Smooth muscle cell of trachea (primary cell): ENCODE measurements at places on chromosomes 7 and 10. TPM values are rescaled to one million over a fixed set of nuclear protein-coding genes. Genes with fewer than 3 reads are reported as not detected.

Gene SPDYE8
- total RNA-seq: 0.17 TPM in 1 of 2 replicates, not detected in the other

Gene CTTNBP2
- total RNA-seq: 16.4 and 22.3 TPM in 2 replicates

Gene ITGB8
- total RNA-seq: 25.0 and 56.9 TPM in 2 replicates

Gene NCAPG2
- 7.3 and 39.7 TPM in 2 replicates for total RNA-seq

Gene HOXA9
- total RNA-seq: 0.15 TPM in 1 of 2 replicates, not detected in the other

Gene PRSS37
- total RNA-seq: not detected in 2 replicates

Gene SDK1
- total RNA-seq: 1.5 and 22.8 TPM in 2 replicates

Gene EVX1
- total RNA-seq: not detected in 2 replicates

Gene PDE6C
- not detected in 2 replicates for total RNA-seq

Gene RPEL1
- total RNA-seq: under 0.01 and 0.15 TPM in 2 replicates

Gene HOXA6
- total RNA-seq: not detected in 2 replicates

Gene ELN
- 4.4 and 7.8 TPM in 2 replicates for total RNA-seq

Gene PNLIPRP2
- not detected in 2 replicates for total RNA-seq

Gene TRIL
- total RNA-seq: 0.50 and 0.58 TPM in 2 replicates

Gene NPSR1
- total RNA-seq: not detected in 2 replicates

Gene FAM13C
- total RNA-seq: 2.5 and 3.3 TPM in 2 replicates

Gene C10orf88
- total RNA-seq: 8.8 and 10.3 TPM in 2 replicates

Gene EIF5AL1
- total RNA-seq: 0.17 and 0.58 TPM in 2 replicates

Gene TBX20
- not detected in 2 replicates for total RNA-seq

Gene UPK3B
- 0.44 TPM in 1 of 2 replicates, not detected in the other for total RNA-seq

Gene GIMAP2
- 0.58 and 0.83 TPM in 2 replicates for total RNA-seq

Gene CPA2
- not detected in 2 replicates for total RNA-seq

Gene FFAR4
- total RNA-seq: not detected in 2 replicates

Gene OR6V1
- not detected in 2 replicates for total RNA-seq

Gene PAPOLB
- under 0.01 and 0.15 TPM in 2 replicates for total RNA-seq

Gene CRYGN
- 0.58 and 0.83 TPM in 2 replicates for total RNA-seq

Gene PGAM2
- 0.17 and 0.29 TPM in 2 replicates for total RNA-seq

Gene SMKR1
- total RNA-seq: 0.66 TPM in 1 of 2 replicates, not detected in the other

Gene ZMIZ1
- 26.5 and 49.6 TPM in 2 replicates for total RNA-seq

Gene IQUB
- 0.83 and 1.2 TPM in 2 replicates for total RNA-seq

Gene PNLIP
- total RNA-seq: not detected in 2 replicates

Gene RPP30
- total RNA-seq: 29.4 and 47.4 TPM in 2 replicates

Gene GPRIN2
- not detected in 2 replicates for total RNA-seq

Gene SFRP4
- 1.7 and 8.1 TPM in 2 replicates for total RNA-seq

Gene SVIL
- total RNA-seq: 87.1 and 261 TPM in 2 replicates

Gene VAX1
- not detected in 2 replicates for total RNA-seq

Gene IFIT2
- total RNA-seq: 8.7 and 15.7 TPM in 2 replicates

Gene PKD2L1
- total RNA-seq: not detected in 2 replicates

Gene LSM8
- total RNA-seq: 15.1 and 34.8 TPM in 2 replicates

Gene MAP3K8
- 11.1 and 12.6 TPM in 2 replicates for total RNA-seq

Gene MMD2
- not detected in 2 replicates for total RNA-seq

Gene BAMBI
- 0.15 and 1.5 TPM in 2 replicates for total RNA-seq

Gene MLXIPL
- total RNA-seq: 0.66 TPM in 1 of 2 replicates, not detected in the other

Gene TMEM168
- total RNA-seq: 20.5 and 26.8 TPM in 2 replicates

Gene UNC5B
- 12.9 and 34.2 TPM in 2 replicates for total RNA-seq
